CD4-positive, alpha-beta T cell treated with Interleukin-15 for 4 hours (primary cell): ENCODE measurements at places on chromosomes 2 and 18.

DNA sequence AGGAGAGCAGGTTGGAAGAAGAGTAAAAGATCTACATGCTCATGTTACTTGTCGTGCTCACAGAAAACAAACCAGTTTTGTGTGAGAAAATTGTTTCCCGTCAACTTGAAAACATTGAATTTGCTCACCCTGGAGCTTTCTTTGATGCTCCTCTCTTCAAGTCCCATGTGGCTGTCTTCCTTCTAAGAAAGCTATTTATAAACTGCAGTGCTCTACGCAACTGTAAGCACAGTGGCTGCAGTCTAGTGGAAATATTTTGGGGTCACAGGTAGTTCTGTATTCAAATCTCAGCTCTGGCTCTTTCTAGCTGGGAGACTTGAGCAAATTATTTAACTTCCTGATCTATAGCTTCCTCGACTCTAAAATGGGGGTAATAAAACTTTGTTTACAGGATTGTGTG, 211.8 kb downstream of the PLCL1 start:
- no peak for DNase-seq

DNA sequence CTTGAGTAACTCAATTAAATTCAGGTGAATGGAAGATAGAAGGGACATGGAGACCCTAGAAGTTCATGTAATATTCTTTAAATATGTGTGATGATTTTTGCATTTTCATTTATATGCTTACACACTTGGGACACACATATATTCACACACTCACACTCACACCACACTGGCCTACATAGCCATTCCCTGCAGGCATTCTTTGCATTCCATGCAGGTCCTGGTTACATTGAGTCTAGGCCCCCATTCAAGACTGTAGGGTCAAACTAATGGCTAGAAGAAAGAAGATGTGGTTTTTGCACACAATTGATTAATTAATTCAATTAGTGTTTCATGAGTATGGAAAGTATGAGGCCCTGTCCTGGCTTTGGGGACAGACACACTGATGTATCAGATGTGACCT, 249.4 kb downstream of the HNMT start:
- DNase-seq = no peak

- DNase-seq = no peak
These were observed 129.0 kb downstream of the GPD2 start for GRCh38 chr2:156565066-156565710.

GRCh38 chr18:48884306-48884705, 66.5 kb downstream of the SMAD7 start:
- DNase-seq = no peak

DNA sequence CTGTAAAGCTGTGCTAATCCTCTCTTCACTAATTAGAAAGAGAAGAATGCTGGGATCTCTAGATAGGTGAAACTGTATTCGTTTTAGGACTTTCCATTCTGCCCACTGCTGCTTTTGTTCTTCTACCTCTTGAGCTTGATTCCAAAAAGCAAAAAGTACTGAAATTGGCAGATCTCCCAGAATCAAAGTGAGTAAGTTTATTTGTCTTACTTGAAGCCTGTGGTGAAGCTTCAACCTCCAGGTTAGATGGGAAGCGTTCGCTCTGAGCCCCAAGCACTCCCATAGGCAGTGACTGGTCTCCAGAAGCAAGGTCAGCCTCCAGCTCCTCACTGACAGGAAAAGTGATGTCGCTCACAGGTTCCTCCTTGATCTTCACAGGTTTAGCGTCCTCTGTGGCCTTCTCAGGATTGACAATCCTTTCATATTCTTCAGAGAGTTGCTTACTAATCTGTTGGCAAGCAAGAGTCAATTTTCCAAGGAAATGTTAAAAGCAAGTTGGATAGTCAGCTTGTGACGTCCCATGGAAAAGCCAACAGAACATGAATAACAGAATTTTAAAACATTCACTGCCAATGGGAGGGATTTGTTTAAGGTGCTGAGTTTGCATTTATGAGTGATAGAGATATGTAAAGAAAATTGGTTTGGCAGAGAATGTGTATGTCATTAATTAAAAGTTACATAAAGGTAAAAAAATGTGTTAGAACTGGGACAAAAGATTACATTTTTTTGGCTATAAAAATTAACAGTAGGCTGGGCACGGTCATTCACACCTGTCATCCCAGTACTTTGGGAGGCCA, 8.1 kb downstream of the SUPT7L start:
- no peak for DNase-seq

DNA sequence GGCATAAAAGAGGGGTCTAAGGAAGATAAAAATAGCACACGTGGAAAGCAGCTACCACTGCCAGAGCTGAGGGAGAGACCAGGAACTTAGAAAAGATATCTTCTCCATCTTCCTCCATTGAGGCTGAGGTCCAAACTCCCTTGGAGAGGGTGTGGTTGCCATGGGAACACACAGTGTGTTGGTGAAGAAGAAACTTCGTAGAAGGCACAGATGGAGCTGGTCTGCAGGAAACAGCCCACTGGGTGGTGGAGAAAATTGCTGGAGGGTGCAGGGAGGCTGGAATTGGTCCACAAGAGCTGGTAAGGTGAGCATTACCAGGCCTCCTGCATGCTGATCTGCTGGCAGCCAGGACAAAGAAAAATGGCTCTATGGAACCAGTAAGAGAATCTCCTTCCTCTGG, 191.0 kb downstream of the HRH4 start:
- DNase-seq = no peak

- DNase-seq = peak; percentile 18
These were observed 90.9 kb downstream of the GATA6 start for GRCh38 chr18:22260208-22260820.

- DNase-seq = no peak
These were observed 11.8 kb upstream of the GNLY start for GRCh38 chr2:85682378-85682777.

DNA sequence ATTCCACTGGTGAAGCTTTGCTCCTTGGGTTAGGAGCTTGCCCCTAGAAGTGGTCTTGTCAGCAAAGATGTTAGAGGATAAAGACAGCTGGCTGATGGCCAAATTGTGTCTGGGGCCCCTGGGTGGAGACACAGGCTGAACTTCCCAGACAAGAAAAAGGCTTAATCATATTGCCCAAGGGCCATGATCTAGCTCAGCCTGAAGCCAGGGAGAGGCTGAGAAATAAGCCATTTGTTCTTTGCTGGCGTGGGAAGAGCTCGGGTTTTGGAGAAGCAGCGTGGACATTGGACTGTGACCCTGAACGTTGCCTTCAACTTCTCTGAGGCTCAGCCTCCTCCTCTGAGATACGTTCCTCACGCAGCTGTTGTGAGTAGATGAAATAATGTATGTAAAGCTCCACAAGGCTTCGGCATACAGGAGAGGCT, 153.0 kb downstream of the ZFP36L2 start:
- no peak for DNase-seq

DNA sequence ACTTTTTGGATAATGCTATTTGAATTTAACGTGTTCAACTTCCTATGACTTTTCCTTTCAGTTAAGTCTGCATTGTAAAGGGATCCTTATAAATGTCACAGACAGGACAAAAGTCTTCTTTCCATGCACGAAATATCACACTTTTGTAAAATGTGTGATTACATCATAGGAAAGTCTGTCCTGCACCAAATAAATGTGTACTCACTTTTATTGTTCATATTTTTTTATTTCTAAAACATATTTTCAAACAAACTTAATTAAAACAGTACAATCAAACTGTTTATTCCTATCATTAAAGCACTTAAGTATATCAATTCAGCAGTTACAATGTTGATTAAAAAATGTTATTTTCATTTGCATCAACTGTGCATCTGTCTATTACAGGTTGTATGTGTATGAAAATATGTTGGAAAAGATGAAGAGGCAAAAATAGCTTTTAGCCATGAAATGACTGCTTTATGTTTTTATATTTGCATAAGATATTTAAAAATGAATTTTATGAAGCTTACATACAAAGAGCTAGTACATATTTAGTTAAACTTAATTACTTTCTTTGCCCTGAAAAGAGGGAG, 105.6 kb downstream of the CSRNP3 start:
- no peak for DNase-seq

DNA sequence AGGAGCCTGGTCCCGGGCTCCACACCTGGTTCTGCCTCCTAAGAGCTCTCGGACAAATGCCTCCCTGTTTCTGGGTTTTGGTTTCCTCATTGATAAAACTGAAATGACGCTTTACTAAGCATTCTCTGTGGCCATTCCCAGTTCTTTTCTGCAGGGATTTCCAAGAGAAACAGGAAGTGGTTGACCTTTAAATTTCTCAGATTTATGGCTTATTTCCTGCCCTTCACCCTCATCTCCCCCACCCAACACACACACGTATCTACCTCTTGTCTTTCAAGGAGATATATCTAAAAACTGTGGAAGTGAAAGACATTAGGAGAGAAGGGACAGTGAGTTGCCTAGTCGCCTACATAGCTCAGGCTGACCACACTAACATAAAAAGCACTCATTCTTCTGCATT, 53.0 kb downstream of the PIEZO2 start:
- DNase-seq = no peak

GRCh38 chr18:64405161-64405560, 256.3 kb upstream of the LINC00305 start:
- DNase-seq = no peak

DNA sequence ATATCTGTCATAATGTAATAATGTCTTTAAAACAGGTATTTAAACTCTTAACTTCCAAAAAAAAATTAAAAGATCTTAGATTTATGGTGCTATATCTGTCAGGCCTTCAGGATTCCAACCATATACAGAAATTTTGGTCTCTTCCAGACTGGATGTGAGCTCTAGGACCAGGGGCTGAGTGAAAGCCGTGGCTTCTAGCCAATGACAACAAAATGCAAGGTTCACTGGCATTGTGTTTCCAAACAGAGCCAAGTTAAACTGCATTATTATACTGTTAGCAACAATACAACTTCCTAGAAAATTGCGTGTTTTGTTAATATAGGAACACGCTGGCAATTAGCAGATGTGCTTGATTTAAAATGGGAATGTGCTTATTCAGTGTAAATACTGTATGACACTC, 809.8 kb upstream of the SOX11 start:
- no peak for DNase-seq

GRCh38 chr2:62525549-62526269, 19.7 kb upstream of the TMEM17 start:
- no peak for DNase-seq

GRCh38 chr2:85911814-85912692, 23.3 kb upstream of the ST3GAL5 start:
- DNase-seq = no peak

GRCh38 chr2:127508023-127508630, 18.2 kb downstream of the IWS1 start:
- no peak for DNase-seq

- no peak for DNase-seq
These were observed 76.4 kb downstream of the TANC1 start for GRCh38 chr2:159044804-159045286.

GRCh38 chr18:79108549-79109215, 39.5 kb downstream of the ATP9B start:
- DNase-seq = no peak

GRCh38 chr2:231886071-231886681, 40.0 kb downstream of the NPPC start:
- no peak for DNase-seq

GRCh38 chr2:182379241-182379640, 47.6 kb downstream of the PDE1A start:
- no peak for DNase-seq

DNA sequence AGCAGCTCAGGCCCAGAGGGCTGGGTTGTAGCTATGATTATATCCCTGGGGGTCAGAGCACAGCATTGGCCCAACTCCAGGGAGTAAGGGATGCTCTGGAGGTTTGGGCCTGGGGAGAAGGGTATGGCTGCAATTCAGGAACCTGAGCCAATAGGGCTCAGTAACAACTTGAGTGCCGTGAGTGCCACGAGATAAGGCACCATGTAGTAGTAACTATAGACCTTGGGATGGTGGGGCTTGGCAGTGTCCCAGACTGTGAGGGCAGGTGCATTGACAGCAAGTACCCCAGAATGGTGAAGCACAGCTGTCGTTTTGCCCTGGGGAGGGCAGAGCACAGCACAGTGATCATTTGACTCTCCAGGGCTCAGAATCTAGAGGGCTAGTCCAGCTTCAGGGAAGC, 45.1 kb upstream of the ZNF396 start:
- DNase-seq = no peak

DNA sequence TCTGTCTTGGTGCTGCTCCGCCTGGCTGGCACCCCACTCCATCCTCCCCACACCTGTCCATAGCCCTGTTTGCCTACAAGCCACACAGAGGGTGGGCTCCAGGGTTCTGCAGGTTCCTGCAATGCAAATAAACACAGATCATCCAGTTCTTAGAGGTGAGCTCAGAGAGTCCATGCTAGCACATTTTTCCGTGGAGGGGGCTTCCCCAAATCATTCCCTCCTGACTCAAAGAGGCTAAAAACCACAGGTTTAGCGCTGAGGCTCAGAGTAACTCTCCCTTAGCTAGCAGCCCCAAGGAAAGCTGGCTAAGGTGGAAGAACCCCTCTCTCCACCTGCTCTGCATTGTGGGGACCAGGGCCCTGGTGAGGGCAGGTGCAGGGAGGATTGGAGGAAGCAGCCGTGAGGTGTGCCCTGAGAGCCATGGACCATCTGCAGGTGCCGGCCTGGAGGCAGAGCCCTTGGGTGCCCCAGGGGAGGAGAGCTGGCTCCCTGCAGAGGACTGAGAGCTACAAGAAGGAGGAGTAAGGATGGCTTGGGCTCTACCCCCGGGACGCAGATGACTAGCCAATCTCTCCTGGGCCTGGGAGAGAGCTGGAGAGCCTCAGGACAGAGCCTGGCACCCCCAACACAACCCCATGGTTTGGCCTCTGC, 23.8 kb upstream of the TEX44 start:
- DNase-seq = no peak

DNA sequence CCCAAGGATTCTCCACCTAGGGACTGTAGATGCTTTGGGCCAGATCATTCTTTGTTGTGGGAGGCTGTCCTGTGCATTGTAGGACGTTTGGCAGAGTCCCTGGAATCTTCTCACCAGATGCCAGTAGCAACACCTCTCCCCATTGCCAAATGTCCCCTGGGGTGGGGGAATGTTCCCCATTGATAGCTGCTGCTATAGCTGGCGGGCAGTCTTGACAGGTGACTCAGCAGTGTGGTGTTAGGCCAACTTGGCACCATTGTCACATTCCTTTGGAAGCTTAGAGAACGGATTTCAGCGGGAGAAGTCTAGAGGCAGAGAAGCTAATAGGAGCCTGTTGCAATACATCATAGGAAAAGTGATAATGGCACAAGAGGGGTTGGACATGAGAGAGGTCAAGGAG, 495.7 kb upstream of the SMIM21 start:
- DNase-seq = no peak

DNA sequence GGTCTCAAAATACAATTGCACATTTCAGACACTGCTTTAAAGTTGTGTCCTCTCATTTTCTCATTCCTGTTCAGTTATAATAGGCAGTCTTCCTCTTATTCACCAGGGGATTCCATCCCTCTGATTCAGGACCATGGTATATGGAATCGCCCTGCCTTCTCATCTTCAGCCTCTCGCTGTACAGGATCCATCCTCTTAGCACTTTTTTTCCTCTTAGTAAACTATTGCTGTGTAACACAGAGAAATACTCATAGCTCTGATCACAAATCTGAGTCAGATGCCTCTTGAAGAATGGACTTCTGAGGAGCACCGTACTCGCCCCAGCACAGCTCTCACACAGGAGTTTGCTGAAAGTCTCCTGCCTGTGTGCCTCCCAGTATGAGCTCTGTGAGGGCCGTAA, 11.3 kb downstream of the RMP24 start:
- DNase-seq = no peak

- DNase-seq = no peak
These were observed 20.8 kb downstream of the DPP4 start for GRCh38 chr2:162053066-162053807.
